ENCODE measurements at places on chromosomes 7 and 10. TPM values are rescaled to one million over a fixed set of nuclear protein-coding genes. Genes with fewer than 3 reads are reported as not detected.

The RARRES2 gene
- total RNA-seq = not detected

The UNCX gene
- 0.09 TPM for total RNA-seq

The MBLAC1 gene
- total RNA-seq = 2.7 TPM

The GRB10 gene
- 72.2 TPM for total RNA-seq

The FAM25G gene
- 1.1 TPM for total RNA-seq

The ELAPOR2 gene
- total RNA-seq = 0.06 TPM

The ADAMTS14 gene
- total RNA-seq = 0.07 TPM

The HGF gene
- total RNA-seq = not detected

The GPR37 gene
- 0.53 TPM for total RNA-seq

The HABP2 gene
- 0.09 TPM for total RNA-seq

The PLXNA4 gene
- 1.7 TPM for total RNA-seq

The GOLGA7B gene
- 4.0 TPM for total RNA-seq

The SFTPD gene
- total RNA-seq = 0.22 TPM

The KIAA1549 gene
- 8.2 TPM for total RNA-seq

The SMIM30 gene
- 34.0 TPM for total RNA-seq

The CCNY gene
- 45.3 TPM for total RNA-seq

The PDZD7 gene
- total RNA-seq = 0.63 TPM

The IMMP2L gene
- 16.7 TPM for total RNA-seq

The KLF14 gene
- total RNA-seq = 0.05 TPM

The LIPJ gene
- not detected for total RNA-seq

The CALHM1 gene
- total RNA-seq = not detected

The ZNF485 gene
- 1.9 TPM for total RNA-seq

The FGFR2 gene
- total RNA-seq = 1.0 TPM

The GDF10 gene
- total RNA-seq = 0.12 TPM
